ENCODE measurements at places on chromosomes 12 and 14.

GRCh38 chr12:26044592-26044991, 80.2 kb downstream of the BHLHE41 start:
- DNase-seq = no peak

GRCh38 chr12:3879846-3880245, 6.6 kb upstream of the PARP11 start:
- DNase-seq = no peak

DNA sequence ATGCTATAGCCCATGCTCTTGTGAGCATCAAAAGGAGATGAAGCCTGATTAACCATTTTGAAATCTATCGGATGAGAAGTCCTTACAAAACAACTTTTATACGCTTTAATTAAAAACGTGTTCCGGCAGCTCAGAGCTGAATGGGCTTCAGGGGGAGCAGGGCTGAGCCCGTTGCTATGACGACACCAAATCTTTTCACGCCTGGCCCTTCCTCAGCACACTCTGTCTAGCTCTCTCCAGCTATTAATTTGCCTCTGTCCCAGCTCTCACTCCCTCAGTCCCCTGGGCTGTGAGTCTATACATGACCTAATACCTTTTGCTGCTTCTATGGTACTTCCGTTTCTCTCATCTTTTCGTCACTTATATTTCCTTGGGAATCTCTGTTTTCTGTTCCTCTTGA, 15.8 kb downstream of the FOXA1 start:
- no peak for DNase-seq

GRCh38 chr12:47276621-47277309, 197.0 kb upstream of the AMIGO2 start:
- DNase-seq = no peak

DNA sequence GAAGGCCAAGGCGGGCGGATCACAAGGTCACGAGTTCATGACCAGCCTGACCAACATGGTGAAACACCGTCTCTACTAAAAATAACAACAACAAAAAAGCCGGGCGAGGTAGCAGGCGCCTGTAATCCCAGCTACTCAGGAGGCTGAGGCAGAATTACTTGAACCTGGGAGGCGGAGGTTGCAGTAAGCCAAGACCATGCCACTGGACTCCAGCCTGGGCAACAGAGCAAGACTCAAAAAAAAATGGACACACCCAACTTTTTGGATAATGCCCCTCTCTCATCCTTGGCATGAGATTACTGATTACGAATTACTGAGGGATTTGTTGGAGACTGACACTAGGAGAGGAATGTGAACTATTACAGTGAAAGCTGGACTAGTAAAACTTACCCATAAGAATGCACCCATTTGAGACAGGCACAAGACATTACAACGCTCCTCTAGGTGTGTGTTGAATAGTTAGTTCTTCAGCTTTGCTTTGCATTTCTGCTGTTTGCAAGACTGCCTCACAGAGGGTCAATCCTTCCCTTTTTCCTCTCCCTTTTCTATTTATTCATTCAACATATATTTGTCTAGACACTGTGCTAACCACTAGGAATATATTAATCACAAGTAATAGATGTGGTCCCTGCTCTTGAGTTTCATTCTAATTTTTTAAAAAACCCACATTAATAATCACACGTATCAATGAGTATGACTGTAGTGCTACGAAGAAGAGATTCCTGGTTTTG, 46.0 kb upstream of the OR5AU1 start:
- DNase-seq = no peak

GRCh38 chr12:100688451-100688864, 106.1 kb upstream of the ANO4 start:
- no peak for DNase-seq

- DNase-seq = no peak
These were observed 784.1 kb upstream of the TBX3 start for GRCh38 chr12:115468087-115468510.

GRCh38 chr12:27653661-27654060, 42.6 kb upstream of the REP15 start:
- DNase-seq = no peak

- peak; percentile 75 for DNase-seq
These were observed 2.3 kb upstream of the CD69 start for GRCh38 chr12:9763025-9763424.

DNA sequence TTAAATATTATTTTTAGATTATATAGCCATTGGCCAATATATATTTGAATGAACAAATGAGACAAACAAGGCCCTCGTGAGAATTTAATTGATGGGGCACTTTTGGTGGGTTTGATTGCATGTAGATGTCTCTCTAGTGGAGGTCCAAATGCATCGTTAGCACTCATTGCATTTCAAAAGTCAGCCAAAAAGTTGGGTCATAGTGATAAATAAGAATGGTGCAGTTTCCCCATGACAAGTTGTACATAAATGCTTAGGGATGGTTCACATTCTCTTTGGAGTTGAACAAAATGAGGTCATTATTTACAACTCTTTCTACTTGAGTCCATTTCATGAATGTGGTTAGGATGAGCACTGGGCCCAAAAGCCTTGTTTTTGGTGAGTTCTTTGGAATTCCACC, 1.0 kb downstream of the BEST3 start:
- no peak for DNase-seq

DNA sequence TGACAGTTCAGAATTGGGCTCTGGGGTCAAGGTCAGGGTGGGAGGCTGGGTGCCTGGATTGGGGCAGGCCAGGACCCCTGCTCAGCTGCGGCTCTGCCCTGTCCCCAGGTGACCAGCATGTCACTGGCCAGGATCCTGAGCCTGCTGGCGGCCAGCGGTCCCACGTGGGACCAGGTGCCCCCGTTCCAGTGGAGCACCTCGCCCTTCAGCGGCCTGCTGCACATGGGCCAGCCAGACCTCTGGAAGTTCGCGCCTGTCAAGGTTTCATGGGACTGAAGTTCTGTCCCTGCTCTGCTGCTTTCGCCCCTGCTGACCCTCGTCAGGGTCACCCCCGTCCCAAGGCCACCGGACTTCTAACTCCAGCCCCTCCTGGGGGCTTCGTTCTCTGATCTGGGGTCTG, 15.3 kb downstream of the SDS start:
- no peak for DNase-seq

DNA sequence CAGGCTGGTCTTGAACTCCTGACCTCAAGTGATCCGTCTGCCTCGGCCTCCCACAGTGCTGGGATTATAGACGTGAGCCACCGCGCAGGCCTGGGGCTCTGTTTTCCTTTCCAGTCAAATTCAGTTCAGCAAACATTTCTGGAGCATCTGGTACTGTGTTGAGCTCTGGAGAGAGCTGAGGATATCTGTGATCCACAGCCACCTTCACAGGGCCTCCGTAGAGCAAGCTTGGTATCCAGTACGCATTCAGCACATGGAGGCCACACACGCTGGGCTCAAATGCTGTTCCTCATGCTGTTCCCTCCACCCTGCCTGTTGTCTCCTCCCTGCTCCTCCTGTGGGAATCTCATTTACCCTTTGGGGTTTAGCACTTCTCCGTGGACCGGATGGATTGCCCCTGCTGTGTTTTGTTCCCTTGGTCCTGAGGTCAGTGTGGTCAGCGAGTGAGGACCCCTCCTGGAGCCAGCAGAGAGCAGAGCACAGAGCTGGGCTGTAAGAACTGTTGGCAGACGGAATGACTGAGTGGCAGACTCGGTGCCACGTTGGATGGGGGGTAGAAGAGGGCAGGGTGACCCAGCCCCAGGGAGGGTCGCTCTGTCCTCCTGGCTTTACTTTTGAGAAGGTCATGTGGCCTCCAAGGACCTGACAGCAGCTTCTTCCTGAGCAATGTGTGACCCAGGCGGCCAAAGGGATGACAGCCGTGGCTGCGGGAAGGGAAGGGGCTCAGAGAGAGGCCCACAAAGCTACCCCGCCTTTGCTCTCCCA, 891 bp downstream of the RPS6KL1 start:
- DNase-seq = no peak

DNA sequence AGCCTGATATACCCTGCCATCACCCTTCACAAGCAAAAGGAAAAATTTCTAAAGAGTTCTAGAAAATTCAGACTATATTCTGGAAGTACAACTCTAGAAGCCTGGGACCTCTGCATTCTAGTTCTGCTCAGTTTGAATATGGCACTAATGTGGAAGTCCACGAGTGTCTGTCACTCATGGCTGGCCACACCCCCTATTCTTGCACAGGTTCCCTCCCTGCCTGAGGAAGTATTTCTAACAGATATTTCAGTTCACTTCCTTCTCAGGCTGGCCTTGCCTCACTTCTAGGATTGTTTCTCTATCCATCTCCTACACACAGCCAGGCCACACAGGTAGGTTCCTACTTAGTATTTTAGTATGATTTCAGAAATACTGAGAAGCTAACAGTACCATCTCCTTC, 67.4 kb downstream of the PHLDA1 start:
- peak; percentile 13 for DNase-seq
